Activated naive CD8-positive, alpha-beta T cell treated with anti-CD3 and anti-CD28 coated beads, Interleukin-2, amount 10 ng/mL, durations not matched to agents 7 days and 5 days (primary cell): ENCODE measurements at places on chromosomes 11 and 22.

DNA sequence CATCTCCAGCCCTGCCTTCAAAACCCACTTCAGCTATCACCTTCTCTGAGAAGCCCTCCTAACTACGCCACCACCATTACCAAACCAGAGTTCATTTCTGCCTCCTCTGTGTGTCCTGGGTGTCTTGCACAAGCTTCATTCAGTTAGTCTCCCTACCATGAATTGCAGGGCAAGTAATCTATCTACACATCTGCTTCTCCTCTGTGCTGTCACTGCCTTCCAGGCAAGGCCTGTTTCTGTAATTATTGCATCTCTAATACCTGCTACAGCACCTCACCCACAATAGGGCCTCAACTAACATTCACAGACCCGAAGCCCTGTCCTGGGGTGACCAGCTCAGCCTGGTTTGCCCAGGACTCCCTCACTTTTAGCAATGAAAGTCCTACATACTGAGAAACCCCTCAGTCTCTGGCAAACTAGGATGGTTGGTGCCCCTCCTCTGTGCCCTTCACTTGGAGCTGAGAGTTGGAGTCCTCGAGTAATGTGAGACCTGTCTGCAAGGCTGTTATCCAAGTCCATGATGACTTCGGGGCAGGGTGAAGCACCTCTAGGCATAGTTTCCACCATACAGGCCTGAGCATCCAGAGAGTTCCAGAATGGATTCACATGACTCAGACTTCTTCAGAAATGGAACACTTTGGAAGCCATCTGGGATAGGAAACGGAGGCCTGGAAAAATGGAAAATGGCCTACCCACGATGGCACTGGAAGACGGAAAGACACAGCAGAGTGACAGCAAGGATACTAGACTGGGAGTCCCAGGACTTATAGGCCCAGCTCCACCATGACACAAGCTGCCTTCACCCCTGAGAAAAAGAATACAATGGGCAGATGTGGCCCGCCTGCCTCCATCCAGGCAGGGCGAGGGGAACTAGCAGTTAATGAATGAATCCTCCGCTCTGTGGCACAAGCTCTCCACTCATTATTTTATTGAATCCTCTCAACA, 269.3 kb downstream of the BUD13 start:
- DNase-seq: no peak

DNA sequence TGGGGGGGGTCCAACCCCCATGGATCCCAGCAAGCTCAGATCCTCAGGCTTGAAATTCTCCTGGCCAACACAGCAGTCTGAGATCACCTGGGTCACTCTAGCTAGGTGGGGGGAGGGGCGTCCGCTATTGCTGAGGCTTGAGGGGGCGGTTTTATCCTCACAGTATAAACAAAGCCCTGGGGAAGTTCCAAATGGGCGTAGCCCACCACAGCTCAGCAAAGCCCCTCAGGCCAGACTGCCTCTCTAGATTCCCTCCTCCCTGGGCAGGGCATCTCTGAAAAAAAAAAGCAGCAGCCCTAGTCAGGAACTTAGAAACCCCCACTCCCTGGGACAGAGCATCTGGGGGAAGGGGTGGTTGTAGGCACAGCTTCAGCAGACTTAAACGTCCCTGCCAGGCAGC, 16.7 kb downstream of the TRPC6 start:
- DNase-seq: no peak

DNA sequence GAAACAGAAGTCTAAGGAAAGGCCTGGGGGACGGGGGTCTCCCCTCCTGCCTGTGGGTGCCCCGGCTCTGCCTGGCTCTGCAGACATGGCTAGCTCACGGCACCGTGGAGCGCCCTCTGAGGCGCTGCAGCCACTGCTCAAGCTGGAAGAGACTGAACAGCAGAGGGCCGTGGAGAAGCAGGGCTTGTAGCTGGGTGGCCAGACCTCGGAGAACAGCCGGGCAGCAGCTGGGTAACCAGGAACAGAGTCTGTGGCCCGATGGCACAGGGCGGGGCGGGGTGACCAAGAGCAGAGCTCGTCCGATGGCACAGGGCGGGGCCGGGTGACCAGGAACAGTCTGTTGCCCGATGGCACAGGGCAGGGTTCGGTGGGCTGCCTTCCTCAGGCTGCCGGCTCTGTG, 18.1 kb downstream of the RNH1 start:
- DNase-seq: no peak

DNA sequence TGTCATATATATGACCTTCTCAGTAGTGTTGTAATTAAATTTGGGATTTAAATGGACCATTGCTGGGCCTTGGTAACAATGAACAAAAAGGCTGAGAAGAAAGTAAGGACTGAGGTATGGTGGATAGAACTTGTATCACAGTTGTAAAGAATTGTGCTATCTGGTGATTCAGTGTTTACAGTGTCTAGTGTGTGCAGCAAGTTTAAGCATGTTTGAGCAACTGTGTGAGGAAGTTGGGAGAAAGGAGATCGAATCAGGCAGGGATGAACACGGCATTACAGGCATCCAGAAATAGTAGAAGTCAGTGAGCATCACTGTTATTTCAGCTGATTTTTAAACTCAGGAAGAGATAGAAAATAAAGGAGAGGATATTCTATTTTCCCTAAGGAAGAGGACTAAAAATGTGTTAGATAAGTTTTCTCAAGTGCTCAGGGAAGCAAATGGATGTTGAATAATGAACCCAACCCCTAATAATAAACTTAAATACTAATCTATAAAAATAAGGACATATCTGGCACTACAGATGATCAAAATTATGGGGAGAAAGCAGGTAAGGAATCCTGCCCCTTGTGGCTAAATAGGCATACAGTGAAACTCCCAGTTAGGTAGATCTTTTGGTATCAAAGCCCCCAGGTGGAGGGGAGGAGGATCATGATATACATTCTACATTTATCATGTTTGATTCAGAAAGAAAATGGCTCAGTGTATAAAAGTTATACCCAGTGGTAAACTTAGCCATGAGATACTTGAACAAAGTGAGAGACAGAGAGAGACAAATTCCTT, 361.0 kb upstream of the ANO3 start:
- no peak for DNase-seq

- no peak for DNase-seq
These were observed 12.5 kb downstream of the PICALM start for GRCh38 chr11:86056351-86056854.

DNA sequence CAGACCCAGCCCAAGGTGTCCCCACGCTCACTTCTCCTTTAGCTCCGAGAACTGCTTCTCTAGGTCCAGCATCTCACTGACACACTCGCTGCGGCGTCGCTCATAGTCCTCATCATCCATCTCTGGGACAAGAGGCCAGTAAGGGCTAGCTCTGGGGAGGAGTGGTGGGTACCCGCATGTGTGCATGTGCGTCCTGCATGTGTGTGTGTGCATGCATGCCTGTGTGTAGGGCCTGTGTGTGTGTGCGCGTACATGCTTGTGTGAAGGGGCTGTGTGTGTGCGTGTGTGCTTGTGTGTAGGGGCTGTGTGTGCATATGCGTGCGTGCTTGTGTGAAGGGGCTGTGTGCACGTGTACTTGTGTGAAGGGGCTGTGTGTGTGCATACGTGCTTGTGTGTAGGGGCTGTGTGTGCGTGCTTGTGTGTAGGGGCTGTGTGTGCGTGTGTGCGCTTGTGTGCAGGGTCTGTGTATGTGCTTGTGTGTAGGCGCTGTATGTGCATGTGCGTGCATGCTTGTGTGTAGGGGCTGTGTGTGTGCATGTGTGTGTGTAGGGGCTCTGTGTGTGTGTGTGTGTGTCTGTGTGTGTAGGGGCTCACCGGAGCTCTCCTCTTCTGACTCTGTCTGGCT, 3.3 kb downstream of the BRMS1 start:
- DNase-seq: no peak

DNA sequence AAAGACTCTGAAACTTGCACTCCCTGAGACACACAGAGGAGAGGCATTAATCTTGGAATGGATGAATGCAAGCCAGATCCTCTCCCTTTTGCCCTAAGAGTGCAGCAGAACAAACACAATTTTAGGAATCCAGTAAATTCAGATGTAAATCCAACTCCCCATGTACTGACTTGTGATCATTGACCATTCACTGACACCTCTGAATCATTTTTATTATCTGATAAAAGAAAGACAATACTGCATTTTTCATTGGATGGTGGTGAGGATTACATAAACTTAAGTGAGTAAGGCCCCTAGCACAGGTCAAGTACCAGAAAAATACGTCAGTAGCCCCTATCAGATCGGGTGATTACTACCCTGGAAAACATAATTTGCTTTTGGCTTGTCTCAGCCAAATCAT, 782.9 kb upstream of the API5 start:
- no peak for DNase-seq

DNA sequence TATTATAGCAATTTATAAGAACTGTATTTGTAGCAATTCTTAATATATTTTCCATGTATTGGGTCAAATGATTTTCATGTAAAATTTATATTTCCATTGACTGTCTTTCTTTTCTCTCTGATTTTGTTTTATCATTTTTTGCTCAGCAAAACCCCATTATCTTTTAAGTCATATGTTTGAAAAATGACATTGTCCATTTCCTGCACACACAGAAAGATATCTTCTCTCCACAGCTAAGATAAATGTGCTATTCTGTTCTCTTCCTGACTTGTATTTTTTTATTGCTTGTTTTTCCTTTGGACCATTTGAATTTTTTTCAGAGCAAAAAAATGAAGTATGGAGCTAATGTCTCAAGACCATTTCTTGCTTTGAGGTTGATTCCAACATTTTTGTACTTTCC, 6.3 kb upstream of the LRRC55 start:
- no peak for DNase-seq
